ENCODE measurements at places on chromosomes 7 and 10. TPM values are rescaled to one million over a fixed set of nuclear protein-coding genes. Genes with fewer than 3 reads are reported as not detected.

MORN4 gene
- total RNA-seq, result 0.95 TPM

SLC29A3 gene
- total RNA-seq, result 4.8 TPM

CLCN1 gene
- not detected for total RNA-seq

SH2D4B gene
- not detected for total RNA-seq

FAM221A gene
- total RNA-seq, result 18.4 TPM

GRCh38 chr7:6359021-6359420, 86.6 kb upstream of the CYTH3 start:
- DNase-seq, result no peak

DNA sequence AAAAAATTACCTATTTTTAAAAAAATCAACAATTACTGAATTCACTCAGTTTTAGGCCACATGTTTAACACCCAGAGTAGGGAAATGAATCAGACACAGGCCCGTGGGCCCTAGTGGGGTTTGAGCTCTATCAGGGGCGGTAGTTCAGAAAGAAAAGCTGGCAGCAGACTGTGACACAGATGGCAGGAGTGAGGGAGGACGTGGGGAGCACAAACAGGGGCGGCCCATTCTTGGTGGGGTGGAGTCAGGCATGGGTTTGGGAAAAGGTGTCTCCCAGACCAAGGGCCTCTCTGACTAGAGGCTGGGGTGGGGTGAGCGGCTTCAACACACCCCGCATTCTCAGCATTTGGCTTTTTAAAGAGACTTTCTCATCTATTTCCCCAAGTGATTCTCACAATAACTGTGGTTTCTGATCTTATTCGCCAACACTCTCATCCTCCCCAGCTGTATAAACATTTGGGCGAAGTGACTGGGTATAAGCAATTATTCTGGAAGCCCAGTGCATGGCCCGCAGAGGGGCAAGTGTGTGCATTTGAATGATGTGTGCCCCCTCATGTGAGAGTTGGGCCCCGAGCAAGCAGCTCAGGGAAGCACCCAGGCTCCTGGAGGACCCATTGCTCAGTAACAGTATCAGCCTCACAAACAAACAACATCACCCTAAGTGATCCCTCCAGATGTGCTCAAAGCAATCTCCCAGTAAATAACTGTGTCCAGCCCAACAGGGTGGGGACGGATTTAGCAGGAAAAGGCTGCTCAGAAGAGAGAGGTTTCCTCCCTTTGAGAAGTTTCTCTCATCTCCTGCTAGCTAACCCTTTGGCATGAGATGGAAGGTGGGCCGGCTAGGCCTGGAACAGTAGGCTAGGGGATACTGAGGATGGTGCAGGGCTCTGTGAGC, 437.6 kb upstream of the ZMIZ1 start:
- DNase-seq, result no peak

DNA sequence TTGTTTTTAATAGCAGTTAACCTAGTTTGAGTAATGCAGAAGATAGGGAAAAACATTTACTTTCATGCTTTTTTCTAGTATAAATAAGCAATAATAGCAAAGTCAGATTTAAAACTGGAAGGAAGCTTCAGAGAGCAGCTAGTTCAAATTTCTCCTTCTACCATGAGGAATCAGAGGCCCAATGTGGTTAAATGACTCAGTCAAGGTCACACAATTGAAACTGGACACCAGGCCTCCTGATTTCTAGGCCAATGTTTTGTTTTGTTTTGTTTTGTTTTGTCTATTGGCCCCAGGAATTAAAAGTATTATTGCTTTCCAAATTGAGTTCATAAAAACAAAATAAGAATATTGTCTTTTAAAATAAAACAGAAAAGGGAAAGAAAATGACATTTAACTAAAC, 122.3 kb downstream of the TRIL start:
- no peak for DNase-seq

DNA sequence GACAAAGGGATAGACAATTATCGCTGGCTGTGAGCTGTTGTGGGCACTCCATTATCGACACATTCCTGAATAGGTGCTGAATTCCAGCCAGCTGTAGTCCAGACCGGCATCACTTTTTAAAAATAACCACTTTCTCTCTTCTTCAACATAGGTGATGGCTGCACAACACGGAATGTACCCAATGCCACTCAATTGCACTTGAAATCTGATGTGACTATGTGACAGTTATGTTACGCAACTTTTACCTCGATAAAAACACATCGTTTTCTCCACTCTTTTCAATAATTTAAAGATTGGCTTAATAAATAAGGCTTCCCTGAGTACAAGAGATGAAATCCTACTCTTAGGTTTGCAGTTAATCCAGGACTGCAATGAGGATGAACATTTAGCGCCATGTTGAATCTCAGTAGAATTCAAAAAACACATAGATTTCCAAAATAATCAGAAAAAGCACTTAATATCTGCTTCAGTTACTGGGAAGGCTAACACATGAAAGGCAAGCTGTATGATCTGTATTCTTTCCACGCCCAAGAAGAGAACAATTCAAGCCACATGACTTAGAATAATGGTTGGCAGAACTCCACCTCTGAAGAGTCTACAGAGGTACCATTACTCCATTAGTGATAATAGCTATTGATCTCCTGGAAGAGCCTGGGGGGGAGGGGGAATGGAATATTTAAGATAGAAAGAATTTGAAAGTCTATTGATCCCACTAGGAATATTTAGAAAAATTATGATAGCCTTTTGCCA, 3.6 kb downstream of the YWHAG start:
- no peak for DNase-seq

- DNase-seq, result no peak
Measured at GRCh38 chr7:142774826-142775225, 4.1 kb downstream of the PRSS2 start.
